ENCODE measurements at places on chromosomes 6 and 20. TPM values are rescaled to one million over a fixed set of nuclear protein-coding genes. Genes with fewer than 3 reads are reported as not detected.

Gene CGA
- total RNA-seq: not detected

Gene WFDC12
- total RNA-seq: not detected

Gene BRD2
- 326 TPM for total RNA-seq

Gene SNAI1
- total RNA-seq: 1.6 TPM

Gene ITCH
- total RNA-seq: 32.2 TPM

Gene MAFB
- total RNA-seq: not detected

DNA sequence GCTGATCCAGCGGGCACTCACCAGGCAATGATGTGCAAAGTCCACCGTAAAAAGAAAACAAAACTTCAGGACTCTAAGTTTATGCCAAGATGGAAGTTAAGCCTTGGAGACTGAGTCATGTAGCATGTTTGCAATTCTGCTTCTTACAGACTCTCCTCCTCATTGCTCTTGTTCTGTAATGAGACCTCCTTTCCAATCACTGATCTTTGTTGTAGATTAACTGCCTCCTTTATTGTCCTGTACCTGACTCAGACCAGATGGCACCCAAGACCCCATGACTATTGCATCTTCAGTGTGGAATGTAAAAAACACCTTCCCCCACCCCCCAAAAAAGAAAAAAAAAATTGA lies 11.2 kb downstream of the NEU1 start:
- no peak for DNase-seq

DNA sequence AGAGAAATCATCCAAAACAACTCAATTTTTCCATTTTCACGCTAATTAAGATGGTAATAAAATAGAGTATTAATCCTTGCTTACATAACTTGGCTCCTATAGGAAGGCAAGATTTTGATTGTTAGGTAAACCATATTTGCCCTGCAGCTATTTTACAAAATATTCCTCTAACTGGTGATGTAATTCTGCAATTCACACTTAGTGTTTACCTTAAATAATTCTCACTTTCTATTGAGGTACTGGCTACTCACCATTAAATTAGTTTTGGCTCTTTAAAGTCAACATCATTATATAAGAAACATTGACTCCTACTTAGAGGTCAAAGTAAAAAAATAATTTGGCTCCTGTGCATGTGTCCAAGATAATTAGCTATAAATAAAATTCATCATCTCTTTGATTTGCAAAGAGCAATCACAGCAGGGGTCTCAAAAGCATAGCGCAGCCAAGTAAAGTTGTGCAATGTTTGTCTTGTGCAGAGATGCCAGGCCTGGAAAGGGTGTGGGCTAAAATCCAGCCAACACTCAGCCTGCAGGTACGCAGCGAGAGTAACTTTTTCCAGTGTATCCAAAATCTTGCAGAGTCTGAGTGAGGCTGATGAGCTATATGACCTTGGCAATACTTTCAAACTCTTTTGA lies 501.2 kb downstream of the MMUT start:
- no peak for DNase-seq

- no peak for DNase-seq
Observed at GRCh38 chr20:57707849-57708693, 1.7 kb downstream of the PMEPA1 start.

- DNase-seq: no peak
Observed at GRCh38 chr6:45024610-45025009, 303.5 kb upstream of the RUNX2 start.

GRCh38 chr20:6562111-6562510 lies 205.4 kb upstream of the BMP2 start:
- no peak for DNase-seq

- no peak for DNase-seq
Observed at GRCh38 chr20:5779071-5779900, 29.1 kb downstream of the SHLD1 start.

GRCh38 chr6:84771125-84771755 lies 6.8 kb upstream of the TBX18 start:
- DNase-seq: no peak

GRCh38 chr6:142935553-142936517 lies 9.1 kb downstream of the HIVEP2 start:
- DNase-seq: peak; percentile 66
